ENCODE measurements at places on chromosomes 7 and 10.

DNA sequence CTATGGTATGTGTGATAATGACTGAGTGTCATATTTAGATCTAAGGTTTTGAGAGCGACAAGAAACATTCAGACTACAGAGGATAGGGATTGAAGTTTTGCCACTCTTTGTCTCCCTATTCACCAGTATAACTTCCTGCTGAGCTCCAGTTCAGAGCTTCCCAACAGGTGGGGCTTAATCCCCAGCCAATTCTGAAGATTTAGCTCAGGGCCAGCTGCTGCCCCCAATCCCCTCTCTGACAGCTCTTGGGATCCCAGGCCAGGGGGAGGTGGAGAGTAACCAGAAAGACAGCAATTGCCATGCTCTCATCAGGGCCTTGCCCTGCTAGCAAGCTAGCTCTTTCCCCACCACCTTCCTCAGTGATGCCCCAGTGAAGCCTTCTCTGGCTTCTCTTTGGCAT lies 57.8 kb downstream of the TRIL start:
- no peak for DNase-seq

DNA sequence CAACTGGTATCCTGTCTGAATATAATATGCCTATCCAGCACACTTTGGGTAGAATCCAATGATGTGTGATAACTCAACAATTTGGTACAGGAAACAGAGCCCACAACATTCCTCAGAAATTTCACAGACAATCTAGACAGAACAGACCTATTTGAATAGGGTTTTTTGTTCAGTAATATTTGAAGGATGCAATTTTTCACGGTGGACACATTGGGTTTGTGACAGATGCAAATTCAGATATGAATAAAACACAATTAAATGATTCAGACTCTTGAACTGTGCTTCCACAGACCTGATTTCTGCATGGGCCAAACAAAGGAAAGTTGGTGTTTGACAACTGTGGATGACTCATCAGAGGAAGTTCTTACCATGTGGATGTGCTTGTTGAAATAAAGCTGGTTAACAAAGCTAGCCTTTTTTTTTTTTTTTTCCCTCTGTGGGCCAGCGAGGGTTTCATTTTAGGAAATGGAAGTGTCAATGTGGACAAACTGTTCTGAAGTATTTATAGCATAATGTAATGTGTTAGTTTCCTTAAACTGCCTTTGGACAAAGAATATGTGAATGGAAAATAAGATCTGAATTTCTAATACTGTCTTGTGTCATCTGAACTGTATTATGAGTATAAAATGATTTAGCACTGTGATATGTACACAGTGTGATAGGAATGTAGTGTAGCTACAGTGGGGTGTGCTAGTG lies 43.2 kb upstream of the FAM133B start:
- peak; percentile 37 for DNase-seq

- no peak for DNase-seq
Observed at GRCh38 chr7:70640266-70640833, 491.6 kb upstream of the GALNT17 start.

GRCh38 chr10:24456322-24456721 lies 247.4 kb downstream of the KIAA1217 start:
- DNase-seq, result no peak

GRCh38 chr10:116907245-116907987 lies 58.1 kb downstream of the ENO4 start:
- no peak for DNase-seq

DNA sequence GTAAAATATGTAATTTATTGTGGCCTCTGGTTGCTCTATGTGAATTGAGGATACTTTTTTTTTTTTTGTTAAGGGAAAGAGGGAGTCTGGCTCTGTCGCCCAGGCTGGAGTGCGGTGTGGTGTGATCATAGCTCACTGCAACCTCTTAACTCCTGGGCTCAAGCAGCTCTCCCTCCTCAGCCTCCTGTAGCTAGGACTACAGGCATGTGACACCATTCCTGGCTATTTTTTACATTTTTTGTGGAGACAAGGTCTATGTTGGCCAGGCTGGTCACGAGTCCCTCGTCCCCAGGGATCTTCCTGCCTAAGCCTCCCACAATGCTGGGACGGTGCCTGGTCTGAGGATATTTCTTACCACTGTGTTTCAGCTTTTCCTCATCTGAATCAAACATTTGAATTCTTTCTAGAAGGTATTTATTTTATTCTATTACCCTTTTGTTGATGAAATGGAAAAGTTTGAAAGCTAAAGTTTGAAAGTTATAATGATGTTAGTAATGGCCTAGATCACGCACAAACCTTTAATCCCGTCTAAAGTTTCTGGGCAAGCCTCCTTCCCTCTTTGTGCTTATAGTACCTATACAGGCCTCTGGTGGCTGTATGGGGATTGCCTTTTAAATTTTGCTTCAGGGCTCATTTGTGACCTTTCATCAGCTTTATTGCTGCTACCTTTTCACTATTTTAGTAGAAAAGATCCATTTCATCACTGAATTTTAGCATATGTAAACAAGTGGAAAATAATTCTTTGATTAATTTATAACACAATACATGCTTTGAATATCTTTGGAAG lies 2.0 kb downstream of the IFRD1 start:
- DNase-seq, result no peak

DNA sequence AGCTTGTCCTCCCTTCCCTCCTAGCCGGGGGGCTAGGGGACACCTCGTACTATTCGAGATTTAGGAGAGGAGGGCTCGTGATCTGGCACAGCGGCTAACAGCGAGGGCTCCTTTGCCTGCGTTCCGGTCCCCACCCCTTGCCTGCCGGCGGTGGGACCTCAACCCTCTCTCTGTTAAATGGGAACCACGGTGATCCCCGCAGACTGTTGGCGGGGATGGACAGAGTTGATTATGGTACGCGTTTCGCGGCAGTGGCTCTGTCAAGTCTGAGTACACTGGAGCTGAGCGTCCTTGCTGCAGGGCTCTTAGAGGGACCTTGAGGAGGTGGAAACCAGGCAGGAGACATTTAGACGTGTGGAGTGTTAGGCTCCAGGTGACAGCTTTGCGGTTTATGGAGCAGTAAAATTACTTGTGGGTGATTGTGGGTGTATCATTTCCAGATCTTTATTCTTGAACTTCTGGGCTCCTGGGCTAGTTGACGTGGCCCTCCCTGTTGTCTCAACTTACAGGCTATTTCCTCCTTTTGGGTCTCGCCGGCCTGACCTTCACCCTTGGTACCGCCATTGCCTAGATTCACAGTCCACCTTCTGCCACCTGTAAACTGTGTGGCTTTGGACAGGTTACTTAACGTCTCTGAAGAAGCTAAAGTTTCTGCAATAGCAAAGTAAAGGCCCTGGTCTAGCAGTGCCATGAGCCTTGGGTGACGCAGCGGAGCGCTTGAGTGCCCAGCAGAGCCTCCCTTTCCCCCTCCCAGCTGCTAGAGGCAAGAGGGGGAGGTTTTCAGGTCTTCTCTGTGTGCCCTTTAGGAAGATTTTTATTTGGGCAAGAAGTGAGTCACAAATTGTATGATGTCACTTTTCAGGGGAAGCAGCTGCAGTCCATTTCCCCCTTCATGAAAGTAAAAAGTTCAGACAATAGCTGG lies 739 bp downstream of the CASP7 start:
- DNase-seq, result no peak

DNA sequence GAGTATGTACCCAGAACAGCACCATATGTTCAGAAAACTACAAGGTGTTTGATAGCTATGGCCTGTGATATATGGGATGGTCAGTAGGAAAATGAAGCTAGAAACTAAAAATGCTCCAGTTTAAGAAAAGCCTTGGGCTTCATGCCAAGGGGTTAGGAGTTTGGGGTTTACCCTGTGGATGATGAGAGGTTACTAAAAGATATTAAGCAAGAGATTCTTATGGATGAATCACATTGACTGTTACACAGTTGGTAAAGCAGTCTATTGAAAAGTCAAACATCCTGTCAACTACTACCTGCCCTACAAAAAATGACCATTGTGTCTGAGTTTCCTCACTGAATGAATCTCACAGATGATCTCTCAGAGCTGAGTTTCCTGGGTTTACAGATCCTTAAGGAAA lies 166.2 kb upstream of the INHBA start:
- DNase-seq, result no peak

DNA sequence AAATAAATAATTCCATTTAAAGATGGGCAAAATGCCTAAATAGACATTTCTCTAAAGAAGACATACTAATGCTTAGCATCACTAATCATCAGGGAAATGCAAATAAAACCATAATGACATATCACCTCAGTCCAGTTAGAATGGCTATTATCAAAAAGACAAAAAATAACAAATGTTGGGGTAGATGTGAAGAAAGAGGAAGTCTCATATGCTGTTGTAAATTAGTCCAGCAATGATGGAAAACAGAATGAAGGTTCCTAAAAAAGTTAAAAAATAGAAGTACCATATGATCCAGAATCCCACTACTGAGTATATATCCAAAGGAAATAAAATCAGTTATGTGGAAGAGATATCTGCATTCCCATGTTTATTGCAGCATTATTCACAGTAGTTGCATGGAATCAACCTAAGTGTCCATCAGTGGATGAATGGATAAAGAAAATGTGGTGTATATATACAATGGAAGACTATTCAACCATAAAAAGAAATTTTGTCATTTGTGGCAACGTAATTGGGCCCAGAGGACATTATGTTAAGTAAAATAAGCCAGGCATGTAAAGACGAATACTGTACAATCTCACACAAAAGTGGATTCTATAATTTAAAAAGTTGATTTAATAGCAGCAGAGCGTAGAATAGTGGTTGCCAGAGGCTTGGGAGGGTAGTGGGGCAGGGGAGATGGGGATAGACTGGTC lies 52.0 kb downstream of the TCAF1 start:
- DNase-seq, result no peak

DNA sequence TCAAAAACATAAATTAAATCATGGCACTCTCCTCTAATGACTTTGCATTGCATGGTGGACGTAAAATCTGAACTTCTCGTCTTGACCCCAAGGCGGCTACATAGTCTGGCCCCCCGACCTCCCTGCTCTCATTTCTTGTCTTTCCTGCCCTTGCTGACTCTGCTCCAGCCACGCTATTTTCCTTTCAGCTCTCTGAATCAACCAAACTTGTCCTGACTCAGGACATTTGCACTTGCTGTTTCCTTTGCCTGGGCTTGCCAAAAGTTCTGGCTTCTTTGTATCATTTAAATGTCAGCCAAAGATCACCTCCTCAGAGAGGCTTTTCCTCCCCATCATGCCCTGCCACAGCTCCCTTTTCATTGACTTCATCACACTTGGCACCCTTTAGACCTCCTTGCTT lies 107.7 kb upstream of the NFE2L3 start:
- DNase-seq, result no peak

DNA sequence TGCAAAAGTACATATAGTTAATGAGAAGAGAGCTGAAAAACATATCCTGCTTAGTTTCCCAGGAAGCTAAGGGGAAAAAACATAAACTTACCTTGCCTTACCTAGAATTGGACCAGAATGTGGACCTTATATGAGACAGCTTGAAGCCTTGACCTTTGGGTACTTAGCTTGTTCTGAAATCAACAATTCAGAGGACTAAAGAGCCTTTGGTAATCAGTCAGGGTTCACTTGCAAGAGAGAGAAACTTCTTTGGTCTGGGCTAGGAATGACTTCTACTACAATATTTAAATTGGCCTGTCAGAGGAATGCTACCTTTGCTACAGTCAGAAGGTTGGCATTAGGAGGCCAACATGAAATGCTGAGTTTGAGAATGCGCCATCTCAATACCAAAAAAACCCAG lies 24.9 kb downstream of the SAMD8 start:
- DNase-seq, result no peak

DNA sequence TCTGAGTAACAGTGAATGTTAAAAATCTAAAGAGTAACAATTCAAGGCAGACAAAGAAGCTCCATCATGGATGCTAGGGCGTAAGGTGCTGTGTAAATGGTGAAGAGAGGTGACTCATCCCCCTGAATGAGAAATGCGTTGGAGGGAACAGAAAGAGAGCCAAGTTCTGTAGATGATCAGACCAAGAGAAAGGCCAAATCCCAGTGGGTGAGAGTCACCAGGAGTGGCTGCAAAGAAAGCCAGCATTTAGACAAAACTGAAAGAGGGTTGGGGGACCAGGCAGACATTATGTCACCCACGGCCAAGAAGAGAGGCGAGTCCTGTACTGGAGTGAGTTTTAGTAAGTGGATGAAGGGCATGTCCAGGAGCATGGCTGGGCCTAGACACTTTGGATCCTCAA lies 153.1 kb downstream of the TRIL start:
- DNase-seq, result no peak

DNA sequence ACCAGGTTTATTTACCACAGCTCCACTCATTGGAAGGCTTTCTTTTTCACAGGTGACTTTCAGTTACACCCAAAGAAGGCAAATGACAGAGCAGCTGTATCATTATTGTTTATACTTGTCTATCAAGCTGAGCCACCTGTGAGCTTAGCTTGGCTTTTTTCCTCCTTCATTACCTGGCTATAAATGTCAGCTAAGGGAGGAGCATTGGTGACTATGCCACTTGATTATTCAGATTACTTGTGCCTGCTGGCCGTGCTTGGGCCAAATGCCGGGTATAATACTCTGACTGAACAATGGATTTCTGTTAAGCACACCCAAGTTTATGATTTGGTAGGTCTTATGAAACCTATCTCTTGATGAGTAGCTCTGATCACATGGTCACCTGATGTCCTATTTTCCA lies 9.9 kb upstream of the GNAT3 start:
- DNase-seq, result no peak

DNA sequence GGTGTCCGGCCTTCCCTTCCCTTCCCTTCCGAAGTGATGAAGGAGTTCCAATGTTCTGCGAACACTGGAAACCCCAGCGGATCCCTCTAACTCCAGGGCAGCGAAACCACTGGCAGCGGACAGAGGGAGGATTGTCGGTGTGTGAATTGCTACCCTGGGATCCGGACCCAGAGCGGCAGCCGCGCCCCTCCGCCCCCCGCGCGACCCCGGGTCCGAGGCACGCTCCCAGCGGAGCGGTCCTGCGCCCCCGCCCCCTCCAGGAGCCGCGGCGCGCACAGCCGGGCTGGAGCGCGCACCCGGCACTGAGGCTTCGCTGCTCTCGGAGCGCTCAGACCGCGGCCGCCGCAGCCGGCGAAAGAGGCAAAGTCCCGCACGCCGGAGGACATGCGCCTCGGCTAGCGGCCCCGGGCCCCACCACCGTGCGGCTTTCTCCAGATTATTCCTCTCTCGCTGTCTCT lies at the start of gene PTPRZ1:
PTPRZ1 (plus strand) TSS at position 331 of the 458 bp plus-strand sequence. CDS start 339 bp downstream, outside the sequence.
- DNase-seq, result peak; percentile 34

DNA sequence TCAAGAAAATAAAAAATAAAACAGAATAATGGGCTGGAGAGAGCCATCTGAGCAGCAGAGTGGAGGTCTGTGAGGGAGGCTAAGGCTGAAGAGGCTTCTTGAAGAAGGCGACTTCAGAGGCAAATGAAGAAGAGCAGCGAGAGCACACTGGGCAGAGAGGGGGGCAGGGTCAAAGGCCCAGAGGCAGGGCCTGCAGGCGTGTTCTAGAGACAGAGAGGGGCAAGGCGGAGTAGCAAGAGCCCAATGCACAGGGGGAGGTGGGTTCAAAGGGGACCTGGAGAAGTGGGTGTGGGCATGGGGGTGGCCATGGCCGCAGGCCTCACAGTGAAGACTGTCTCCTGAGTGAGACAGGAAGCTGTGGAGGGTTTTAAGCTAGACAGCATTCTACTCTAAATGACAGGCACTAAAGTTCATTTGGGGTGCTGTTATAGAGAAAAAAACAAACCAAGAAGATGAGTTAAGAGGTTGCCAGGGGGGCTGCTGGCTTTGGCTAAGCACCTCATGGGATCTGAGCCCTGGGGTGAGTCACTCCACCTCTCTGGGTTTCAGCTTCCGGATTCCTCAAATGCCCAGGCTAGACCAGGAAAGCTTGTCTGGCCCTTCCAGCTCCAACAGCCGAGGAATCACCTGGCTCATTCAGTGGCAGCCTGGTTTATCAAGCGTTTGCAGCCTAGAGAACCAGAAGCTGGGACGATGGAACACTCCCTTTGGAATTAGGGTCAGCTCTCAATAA lies 81.7 kb downstream of the DLG5 start:
- no peak for DNase-seq

Data from NCI-H2029 (cell line).